ENCODE measurements at places on chromosomes 7 and 10.

DNA sequence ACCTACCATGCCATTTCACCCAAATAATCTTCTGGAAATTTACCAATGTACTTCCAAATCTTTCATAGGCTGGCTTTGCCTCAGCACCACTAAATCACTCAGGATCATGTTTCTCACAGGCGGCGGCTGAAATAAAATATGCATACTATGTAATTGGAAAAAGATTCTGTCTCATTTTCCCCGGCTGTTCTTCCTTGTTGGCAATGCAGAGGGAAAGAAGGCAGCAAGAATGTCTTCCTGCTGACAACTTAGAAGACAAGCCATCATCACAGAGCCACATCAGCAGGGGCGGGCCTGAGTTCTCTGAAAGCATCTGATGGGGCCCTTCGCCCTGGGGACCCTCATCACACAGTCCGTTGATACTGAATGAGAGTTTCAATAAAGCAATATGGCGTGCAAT, 39.2 kb upstream of the COL1A2 start:
- no peak for DNase-seq

- DNase-seq = peak; percentile 36
Measured at GRCh38 chr10:12194752-12195271, 879 bp downstream of the NUDT5 start.

DNA sequence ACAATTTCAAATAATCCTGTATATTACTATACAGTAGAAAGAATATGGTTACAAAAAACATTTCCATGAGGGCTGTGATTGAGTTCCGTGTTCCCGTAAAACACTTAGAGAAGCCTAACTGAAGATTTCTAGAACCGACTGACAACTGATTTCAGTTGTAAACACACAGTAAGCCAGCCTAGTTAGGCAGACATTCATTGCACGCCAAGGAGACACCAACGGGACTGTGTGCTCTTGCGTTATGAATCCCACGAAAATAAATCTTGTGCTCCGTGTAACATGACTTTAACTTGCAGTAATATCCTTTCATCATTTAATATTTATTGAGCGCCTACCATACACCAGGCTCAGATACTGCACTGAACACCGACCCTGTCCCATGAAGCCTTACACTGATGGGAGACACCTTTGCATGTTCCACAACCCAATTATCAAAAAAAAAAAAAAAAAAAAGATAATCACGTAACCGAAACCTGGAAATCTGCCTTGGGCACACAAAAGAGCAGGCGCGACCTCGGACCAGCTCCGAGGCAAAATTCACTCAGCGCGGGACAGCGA, 420 bp upstream of the KLHL7 start:
- DNase-seq = no peak

- no peak for DNase-seq
Measured at GRCh38 chr7:88259656-88260380, 40.0 kb upstream of the SRI start.

GRCh38 chr7:151351967-151352366, 10.4 kb downstream of the NUB1 start:
- peak; percentile 79 for DNase-seq

- DNase-seq = peak; percentile 72
Measured at GRCh38 chr10:93482145-93482834, at the start of gene MYOF. TSS of gene MYOF (minus strand) at chr10:93482334. CDS start at chr10:93482194, 140 bp downstream.

DNA sequence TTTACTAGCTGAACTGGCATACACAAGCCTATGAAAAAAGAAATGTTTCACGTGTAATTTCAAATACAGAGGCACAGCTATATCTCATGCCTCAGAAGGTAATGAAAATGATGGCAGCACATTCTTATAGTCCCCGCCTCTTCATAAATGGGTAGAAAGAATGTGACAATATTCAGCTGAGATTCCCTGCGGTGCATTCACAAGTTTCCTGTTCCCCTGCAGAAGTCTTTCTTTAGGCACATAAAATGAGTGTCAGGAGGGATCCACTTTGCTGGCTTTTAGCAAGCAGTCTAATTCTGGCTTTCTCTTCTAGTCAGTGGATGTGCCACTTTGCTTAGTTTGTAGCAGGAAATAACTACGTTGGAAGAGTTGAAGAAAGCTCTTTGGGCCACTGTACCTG, 56.1 kb downstream of the DGKB start:
- no peak for DNase-seq

DNA sequence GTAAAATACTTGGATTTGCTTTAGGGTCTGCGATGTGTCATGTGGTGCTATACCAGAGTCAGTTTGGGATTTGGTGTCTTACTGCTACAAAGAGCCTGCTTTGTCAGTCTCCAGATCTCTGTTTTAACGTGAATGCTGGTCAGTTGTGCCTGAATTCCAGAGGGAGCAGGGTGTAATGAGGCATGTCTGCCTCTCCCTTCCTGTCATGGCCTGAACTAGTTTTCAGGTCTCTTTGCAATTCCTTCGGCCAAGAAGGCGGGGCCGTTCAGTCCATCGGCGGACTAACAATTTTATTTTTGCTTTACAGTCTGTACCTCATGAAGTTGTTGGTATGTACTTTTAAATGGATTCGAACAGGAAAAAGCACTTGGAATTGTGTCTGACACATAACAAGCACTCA, 465.1 kb upstream of the ADARB2 start:
- DNase-seq = no peak

DNA sequence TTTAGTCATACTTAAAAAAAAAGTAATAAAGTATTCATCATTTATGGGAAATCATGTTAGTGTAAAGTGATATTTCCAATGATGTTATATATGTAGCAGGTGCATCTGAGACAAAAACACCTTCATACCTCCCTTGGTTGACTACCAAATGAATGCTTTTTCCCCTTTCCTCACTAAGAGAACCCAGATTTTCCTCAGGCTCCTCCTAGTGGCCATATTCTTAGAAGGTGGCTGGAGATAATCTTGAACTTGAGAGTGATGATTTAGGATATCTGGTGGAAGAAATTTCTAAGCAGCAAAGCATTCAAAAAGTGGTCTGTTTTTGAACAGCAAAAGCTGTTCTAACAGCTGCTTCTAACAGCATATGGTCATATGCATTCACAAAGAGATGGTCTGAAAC, 16.8 kb upstream of the DNAH11 start:
- DNase-seq = peak; percentile 25

DNA sequence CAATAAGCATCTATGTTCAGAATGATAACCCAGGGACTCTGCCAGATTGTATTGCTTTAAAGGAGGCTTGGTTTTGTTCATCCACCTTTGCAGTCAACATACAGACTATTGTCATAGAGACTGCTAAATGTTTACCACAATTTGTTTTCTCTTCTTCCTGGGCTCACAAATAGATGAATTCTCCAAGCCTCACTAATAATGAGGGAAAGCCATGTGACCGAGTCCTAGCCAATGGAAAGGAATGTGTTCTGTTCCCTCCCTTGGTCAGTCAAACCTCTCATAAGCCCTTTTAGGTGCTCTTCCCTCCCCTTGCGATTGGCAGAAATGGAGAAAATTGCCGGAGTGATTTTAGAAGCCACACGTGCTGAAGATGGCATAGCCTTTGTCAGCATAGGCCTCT, 136.9 kb downstream of the RTKN2 start:
- no peak for DNase-seq

DNA sequence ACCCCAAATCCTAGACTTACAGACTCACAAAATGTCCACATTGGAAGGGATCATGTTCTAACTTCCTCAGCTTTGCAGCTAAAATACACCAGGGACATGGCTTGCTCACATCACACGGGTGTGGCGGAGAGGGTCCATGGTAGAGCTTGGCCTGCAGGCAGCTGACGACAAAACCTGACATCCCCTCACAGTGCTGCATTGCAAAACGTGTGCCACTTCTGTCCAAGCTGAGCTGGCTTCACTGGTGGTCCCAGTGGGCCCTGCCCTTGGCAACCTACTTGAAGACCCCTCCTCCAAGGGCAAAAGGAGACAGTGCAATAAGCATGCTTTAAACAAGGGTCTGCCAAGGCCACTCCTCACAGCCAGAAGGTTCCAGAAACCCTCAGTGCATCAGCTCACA, 21.9 kb downstream of the ANXA11 start:
- no peak for DNase-seq

DNA sequence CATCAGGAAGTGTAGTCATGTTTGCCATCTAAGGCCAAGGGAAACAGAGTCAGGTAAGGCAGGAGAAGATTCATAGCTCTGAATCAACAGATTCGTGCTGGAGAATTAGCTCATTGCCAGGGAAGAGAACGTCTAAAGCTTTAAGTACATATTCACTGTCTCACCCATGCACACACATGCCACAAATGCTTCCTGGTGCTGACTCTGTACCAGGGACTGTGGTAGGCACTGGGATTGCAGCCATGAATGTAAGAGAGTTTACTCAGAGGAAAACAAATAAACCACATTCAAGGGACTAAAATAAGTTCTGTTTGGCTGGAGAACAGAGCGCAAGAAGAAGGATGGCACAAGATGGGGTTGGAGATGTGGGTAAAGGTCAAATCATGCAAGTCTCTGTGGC, 89.8 kb upstream of the HPS1 start:
- DNase-seq = no peak

- no peak for DNase-seq
Measured at GRCh38 chr7:82975811-82976468, 186.7 kb downstream of the PCLO start.

DNA sequence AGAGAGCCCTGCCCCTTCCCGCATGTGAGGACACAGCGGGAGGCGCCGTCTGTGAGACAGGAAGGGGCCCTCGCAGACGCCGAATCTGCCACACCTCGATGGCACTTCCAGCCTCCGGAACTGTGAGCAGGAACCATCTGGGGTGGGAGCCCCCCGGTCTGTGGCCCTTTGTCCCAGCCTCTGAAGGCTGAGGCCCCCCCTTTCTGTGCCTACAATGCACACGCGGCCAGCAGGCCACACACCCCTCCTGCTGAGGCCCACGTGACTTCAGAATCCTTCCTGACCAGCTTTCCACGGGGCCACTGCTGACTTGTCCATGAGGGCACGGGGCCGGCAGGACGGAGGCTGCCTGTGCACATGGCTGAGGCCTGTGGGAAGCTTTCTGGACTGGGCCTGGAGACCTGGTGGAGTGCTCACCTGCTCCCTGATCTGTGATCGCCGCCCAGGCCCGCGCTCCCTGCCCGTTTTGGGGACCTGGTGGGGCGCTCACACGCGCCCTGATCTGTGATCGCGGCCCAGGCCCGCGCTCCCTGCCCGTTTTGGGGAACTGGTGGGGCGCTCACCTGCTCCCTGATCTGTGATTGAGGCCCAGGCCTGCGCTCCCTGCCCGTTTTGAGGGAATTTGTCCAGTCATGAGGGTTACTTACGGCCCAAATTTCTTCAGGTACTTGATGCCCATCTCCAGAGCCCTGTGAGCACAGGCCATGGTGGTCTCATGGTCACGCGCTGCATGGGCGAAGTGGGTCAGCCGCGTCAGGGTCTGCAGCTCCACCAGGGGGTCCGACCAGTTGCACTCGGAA, 34.3 kb downstream of the CFAP46 start:
- DNase-seq = no peak

GRCh38 chr10:98010939-98011685, 19.3 kb downstream of the CRTAC1 start:
- DNase-seq = no peak

GRCh38 chr10:1114719-1115606, 58.8 kb downstream of the WDR37 start:
- no peak for DNase-seq

DNA sequence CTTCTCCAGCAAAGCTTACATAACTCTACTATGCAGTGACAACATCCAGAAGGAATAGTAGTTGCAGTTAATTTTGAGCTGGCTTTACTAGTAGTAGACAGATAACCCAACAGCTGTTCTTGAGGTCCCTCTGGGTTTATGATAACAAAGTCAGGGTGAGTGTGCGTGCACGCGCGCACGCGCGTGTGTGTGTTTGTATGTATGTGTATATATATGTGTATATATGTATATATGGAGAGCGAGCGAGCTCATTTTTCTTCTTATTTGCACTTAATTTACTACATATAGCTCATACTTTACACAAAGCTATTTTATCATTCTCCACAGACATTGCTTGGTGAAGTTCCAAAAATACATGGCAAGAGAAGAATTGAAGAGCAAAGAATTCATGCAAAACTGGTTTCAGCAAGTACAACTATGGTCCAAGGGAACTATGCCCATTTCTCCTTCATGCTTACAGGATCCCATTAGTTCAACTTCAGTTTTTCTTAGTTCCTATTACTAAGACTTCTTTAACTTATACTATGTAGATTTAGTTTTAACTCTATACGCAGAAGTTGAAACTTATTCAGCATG, 105.9 kb upstream of the TMEM168 start:
- no peak for DNase-seq

GRCh38 chr7:47651355-47652317, 69.7 kb upstream of the TNS3 start:
- DNase-seq = no peak

DNA sequence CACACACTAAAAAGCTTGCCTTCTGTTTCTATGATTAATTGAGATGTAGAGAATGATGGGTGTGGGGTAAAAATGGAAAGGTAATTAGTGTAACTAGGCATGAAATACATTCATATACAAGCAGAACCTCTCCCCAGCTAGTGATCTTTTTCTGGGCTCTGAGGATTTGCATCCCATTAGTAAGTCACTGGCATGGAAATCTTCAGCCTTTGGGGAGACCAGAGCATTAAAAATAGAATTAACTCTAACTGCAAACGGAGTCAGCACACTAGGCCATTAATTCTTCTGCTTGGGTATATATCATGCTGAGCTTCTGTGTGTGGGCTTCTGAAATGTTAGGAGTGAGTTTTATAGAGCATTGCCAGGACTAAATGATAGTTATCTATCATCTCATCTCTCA, 128.9 kb downstream of the HDAC9 start:
- DNase-seq = no peak

DNA sequence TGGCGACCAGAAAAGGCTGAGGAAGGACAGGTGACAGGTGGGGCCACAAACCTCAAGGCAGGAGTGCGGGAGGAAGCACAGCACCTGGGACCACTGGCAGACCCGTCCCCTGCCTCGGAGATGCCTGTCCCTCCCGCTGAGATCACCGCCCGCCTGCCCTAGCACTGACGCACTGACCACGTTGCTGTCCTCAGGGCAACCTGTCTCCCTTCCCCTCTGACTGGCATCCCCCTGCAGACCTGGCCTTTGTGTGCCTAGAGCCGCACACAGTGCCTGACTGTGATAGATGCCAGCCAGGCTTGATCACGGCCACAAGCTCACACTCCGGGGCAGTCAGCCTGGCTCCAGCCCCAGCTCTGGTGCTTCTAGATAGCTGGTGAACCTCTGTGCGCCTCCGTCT, 58.4 kb upstream of the EN2 start:
- no peak for DNase-seq

GRCh38 chr7:96308253-96308949, 13.5 kb downstream of the SLC25A13 start:
- no peak for DNase-seq

DNA sequence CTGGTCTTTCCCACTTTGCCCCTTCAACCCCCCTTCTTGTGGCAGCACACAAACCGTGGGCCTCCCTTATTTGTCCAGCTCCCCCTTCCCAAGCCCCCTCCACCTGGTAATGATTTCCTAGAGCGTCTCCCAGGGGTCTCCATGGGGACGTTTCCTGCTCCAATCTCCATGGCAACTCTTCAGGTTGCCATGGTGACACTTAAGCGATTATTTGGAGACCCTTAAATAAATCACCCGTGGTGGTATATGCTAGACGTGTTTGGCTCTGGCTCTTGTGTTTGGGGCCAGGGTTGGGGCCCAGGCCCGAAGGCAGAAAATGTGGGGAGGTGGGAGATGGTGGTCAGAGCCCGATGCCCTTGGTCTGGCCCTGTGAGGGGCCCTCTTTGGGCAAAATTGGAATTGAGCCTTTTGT, 41.1 kb upstream of the DLG5 start:
- DNase-seq = no peak
